Activated T-helper 17 cell treated with anti-CD3 and anti-CD28 coated beads, Interleukin-2, amount 50 U/mL, for 72 hours (primary cell): ENCODE measurements at places on chromosomes 7 and 10.

GRCh38 chr10:48332166-48332870, 25.8 kb downstream of the MAPK8 start:
- ATAC-seq, result no peak

DNA sequence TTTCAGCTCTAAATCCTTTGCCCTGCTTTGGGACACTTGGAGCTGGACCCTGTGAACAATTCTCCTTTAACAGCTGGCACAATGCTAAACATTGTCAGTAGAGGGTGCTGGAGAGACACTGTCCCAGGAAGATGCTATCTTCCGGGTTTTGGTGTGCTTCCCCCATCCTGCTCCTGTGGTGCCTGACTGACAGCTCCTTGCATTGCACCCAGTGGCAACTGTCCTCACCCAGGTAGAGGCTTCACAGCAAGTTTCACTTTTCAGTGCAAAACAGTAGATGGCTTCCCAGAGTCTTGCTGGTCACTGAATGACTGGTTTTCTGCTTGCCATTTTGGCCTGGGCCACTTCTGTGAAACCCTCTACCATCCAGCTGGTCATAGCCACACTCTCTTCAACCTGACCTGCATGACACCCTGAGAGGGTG, 77.3 kb downstream of the CDC14C start:
- ATAC-seq, result no peak

GRCh38 chr10:75403939-75404814, 2.6 kb upstream of the ZNF503 start:
- ATAC-seq, result no peak

GRCh38 chr10:102876747-102877153, 7.5 kb downstream of the AS3MT start:
- ATAC-seq, result no peak

DNA sequence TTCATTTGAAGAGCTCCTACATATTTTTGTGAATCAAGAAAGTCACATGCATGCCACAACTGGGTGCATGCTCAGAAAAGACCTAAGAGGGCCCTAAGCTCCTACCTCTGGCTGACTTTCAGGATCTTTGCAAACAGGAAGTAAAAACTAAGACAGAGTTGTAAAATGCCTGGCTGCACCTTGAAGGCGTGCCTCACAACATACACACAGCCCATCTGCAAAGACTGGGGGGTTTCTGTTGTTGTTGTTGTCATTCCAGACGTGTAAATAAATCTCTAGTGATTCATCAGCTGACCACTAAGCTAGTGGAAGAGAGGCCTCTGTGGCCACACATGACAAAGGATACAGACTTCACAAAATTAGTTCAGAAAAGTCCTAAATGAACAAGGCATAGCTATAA, 31.8 kb downstream of the SMURF1 start:
- peak; percentile 39 for ATAC-seq

GRCh38 chr7:85103357-85103756, 83.5 kb downstream of the SEMA3D start:
- no peak for ATAC-seq

DNA sequence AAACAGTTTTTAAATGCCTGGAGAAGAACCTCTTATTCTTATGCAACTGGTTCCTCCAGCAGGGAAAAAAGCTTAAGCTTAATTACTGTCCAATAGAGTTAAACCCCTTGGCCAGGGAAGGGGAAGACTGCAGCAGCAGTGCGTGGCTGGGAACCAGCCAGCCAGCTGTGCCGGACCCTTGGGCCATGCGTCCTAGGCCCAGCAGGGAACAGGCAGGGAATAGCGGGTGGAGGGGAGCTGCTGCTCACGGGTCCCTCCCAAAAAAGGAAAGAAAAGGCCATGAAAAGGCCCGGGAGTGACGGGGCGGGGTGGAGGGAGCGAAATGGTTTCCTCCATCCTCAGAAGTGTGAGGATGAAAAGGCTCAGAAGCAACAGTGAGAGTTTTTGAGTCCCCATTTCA, 35.2 kb upstream of the HECW1 start:
- no peak for ATAC-seq

- ATAC-seq, result peak; percentile 63
These were observed 152.4 kb upstream of the ADO start for GRCh38 chr10:62652114-62652513.

DNA sequence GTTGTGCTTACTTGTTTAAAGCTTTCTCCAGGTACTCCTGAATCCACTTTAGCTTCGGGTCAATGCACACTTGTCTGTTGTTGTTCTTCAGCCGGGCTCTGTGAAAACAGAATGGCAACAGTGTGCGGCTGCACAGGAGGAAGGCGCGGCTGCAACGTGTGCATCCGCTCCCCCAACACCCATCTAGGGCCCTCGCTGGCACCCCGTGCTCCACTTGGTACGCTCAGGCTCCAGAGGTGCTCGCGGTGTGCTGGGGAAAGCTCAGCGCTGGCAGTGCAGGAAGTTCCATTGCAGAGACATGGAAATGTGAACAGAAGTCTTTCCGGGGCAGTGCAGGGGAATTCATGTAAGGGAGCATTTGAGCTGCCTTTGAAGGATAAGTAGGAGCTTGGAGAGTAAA, 6.3 kb downstream of the CXCL12 start:
- ATAC-seq, result no peak

GRCh38 chr7:92589056-92589455, 1.1 kb downstream of the FAM133B start:
- no peak for ATAC-seq

GRCh38 chr7:50351267-50351666, 46.8 kb downstream of the IKZF1 start:
- ATAC-seq, result no peak

DNA sequence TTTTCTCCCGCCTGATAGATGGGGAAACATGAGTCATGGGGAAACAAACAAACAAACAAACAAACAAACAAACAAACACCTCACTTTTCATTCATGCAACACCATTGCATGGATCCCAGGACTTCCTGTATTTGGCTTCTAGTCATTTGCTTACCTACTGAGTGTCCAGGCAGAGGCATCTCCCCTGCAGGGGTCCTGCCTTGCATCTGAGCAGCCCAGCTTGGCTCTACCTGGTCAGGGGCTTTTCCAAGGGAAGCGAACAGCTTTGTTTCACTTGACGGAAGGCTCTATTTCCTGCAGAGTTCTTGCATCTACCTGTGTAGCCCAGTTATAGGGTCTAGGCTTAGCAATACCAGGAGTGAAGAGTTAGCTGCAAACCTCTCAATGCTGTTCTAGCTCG, 374.2 kb downstream of the GATA3 start:
- ATAC-seq, result no peak

DNA sequence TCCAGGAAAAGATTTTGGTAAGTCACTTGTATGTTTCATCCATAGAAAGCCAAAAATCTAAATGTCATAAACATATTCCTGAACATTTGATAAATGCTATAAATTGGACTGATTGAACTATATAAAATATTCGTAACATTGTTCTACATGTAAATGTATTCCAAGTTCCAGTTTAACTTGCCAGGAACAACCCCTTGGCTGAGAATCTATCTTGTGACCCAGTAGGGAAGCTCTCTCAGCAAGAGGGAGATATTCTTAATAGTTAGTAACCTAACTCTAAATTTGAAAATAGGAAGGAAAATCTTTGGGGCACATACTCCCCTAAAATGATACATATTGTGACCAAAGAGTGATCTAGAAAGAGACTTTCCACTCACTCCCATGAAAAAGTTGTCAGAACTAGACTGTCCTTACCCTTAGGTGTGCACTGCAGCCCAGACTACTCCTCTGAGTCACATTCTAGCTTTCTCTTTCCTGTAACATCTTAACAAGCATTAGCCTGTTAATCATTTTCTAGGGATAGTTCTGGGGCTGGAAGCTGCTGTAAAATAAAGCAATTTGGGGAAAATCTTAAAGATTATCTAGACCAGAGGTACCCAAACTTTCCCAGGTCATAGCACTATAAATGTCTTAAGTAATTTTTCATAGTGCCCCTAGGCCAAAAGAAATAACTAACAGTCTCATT, 73.7 kb upstream of the SKAP2 start:
- no peak for ATAC-seq

DNA sequence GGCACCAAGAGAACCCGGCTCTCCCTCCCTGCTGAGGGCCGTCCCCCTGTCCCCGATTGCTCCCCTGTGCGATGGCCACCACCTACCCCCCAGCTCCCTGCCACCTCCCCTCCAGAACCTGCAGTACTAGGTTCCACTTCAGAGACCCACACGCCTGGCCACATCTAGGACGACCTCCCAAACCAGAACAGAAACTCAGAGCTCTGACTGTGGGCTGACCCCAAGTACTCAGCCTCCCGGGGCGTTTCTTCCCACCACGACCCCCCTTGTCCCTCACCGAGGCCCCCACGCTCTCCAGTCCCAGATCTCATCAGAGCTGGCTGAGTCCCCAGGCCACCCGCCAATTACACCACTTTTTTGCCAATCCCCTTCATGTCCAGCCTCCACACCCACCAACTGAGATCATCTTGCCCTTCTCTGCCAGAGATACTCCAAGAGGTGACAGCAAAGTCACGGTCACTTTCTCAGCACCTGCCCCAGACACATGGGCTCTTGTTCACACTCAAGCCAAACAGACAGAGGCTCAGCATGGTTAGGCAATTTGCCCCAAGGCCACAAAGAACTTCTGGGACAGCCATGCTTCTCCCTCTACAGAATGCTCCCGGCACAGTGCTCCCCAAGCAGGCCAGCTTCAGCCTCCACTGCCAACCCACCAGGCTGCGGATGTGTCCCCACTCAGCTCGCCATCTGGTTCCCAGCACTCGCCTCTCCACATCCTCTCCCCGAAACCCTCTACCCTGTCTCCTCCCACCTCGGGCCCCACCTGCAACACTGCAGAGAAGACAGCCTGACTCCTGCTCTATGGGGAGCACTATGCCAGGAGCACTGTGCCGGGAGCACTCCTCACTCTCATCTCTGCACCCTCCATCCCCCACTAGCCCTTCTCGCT, 4.7 kb downstream of the TMEM120A start:
- ATAC-seq, result no peak

DNA sequence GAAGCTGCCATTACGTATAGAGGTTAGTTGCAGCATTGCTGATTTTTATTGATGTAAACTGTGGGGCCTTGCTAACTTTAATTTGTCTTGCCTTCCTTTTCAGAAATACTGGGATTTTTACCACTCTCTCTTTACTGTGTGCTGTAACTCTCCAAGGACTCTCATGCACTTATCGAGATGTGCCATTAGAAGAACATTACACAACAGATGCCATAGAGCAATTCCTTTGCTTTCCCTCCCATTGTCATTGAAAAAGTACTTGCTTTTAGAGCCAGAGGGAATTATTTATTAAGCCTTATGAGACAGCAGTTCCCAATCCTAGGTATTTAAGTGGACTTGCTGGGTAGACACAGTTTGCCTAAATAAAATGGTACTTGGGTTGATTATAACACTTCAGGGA, 51.7 kb downstream of the ASB4 start:
- no peak for ATAC-seq

DNA sequence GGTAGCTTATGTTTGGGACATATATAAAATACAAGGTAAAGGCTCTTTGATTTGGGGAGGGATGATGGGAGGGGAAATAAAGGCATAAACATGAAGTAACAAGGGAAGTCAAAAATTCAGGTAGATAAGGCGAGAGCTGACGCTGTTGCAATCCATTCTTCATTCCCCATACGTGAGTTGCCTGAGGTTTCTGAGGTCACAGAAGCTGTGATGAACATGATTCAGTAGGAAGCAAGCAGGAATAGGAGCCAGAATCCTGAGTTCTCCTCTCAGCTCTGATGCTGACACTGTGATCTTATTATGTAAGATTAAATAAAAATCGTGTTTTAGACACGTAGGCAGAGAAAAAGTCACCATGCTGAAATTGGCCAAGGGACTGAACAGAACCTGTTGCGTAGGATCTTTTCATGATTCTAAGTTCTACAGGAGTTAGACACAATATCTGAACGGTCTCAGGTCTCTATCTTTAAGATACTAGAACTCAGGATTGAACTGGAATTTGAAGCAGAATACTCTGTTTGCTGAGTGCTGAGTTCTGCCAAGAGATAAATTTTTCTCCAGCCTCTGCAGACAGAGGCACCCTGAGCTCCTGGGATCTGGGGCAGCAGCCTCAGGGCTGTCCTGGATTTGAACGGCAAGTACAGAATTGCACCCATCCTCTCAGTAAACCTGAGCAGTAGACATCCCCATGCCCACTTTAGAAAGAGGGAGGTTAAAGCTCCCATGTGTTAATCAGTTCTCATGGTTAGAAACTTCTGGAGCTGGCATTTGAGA, 21.0 kb downstream of the KLF6 start:
- ATAC-seq, result no peak

DNA sequence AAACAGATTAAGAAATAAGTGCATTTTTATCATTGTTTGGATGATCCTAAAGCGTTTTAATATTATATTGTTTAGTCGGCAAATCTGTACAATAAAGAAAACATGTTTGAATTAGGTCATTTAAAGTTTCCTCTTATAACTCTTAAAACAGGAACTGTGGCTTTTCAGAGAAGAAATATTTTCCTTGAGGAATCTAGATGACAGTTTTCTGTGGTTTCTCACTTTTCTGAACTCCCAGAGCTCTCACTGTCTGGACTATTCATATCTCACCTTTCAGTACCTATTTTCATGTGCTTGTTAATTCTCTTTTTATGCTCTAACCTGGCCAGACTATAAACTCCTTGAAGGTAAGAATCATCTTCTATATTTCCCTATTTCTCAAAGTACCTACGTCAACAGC, 135.1 kb downstream of the CHN2 start:
- ATAC-seq, result peak; percentile 14

DNA sequence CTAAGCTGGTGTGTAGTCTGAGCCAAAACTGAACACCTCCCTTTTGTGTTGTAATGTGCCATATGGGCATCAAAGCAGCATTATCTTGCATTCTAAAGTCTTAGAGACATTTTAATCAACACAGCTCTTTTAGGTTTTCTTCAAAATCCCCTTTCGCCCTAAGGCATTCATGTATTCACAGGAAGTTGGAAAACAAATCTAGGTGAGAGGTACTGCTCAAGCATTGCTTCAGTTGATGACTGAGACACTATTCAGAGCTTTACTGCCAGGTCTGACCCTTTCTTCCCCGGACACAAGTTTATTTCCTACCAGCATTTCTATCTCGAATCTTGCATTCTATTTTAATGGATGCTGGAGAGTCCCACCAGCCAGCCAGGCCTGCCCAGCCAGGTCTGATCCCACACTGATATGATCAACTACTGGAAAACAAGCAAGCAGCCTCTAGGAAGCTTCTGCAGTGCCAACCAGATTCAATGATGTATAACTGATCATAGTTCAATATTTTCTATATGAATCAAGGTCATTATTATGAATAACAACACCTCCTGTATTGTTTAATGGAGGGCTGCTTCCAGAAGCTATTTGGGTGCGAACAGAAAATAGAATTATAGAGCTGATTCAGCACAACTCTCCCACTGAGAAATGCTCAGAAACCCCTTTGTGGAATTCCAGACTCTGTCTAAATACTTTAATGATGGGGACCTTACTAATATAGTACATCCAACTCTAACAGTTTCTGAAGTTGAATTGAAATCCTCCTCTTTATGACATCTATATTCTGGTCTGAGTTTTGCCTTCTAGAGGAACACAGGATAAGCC, 4.0 kb upstream of the BRAF start:
- no peak for ATAC-seq

GRCh38 chr10:12852687-12853086, 148.8 kb downstream of the CCDC3 start:
- ATAC-seq, result no peak

- ATAC-seq, result peak; percentile 94
These were observed 75.5 kb upstream of the CAPZA2 start for GRCh38 chr7:116786791-116787443.
